ENCODE measurements at places on chromosomes 6 and 20. TPM values are rescaled to one million over a fixed set of nuclear protein-coding genes. Genes with fewer than 3 reads are reported as not detected.
A peak's percentile ranks its signal among the peaks of the same experiment; 100 is the strongest.

CLVS2 gene
- polyA plus RNA-seq: 0.05 TPM

- peak; percentile 67 for DNase-seq
These were observed 2.4 kb upstream of the ZMYND8 start for GRCh38 chr20:47358672-47359529.

- peak; percentile 74 for DNase-seq
These were observed 139.7 kb downstream of the SOBP start for GRCh38 chr6:107629548-107630129.

- DNase-seq: no peak
These were observed 34.1 kb upstream of the EZR start for GRCh38 chr6:158853072-158853879.

DNA sequence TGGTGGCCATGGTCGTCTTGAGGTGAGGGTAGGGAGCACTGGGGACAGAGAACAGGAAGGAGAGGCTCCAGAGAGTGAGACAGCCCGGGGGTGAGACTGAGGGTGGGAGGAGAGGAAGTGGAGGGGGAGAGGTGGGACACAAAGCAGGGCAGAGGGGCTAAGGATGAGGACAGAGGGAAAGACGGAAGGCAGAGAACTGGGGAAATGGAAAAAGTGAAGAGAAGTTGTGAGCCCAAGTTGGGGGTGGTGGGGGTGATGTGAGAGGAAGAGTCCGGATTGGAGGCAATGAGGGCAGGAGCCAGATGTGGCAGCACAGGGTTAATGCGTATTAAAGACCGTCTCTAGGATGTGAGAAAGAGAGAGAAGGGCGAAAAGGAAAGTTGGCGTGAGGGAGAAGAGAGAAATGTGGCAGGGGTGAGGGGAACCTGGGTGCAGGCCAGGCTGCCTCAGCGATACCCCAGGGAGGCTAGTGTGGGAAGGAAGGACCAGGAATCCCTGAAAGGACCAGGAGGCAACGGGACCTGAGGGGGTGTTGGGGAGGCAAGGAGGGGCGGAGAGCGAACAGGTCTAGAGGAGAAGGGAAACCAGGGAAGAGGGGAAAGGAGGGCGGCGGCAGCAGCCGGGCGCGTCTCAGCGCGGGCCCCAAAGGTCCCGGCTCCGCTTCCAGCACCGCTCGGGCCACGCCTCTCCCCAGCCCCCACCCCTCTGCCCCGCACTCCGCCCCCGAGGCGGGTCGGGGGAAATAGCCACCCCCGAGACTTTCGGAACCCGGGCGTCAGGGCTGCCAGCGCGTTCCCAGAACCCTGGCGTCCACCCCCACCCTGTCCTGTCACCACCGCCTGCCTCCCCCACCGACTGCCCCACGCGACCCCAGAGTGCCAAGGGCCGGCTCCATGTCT, at the start of gene PPP1R18:
Gene PPP1R18, minus strand, starts transcription at position 637 of the 899 bp plus-strand sequence. Its CDS starts 627 bp downstream, at position 10.
- peak; percentile 84 for DNase-seq

DNA sequence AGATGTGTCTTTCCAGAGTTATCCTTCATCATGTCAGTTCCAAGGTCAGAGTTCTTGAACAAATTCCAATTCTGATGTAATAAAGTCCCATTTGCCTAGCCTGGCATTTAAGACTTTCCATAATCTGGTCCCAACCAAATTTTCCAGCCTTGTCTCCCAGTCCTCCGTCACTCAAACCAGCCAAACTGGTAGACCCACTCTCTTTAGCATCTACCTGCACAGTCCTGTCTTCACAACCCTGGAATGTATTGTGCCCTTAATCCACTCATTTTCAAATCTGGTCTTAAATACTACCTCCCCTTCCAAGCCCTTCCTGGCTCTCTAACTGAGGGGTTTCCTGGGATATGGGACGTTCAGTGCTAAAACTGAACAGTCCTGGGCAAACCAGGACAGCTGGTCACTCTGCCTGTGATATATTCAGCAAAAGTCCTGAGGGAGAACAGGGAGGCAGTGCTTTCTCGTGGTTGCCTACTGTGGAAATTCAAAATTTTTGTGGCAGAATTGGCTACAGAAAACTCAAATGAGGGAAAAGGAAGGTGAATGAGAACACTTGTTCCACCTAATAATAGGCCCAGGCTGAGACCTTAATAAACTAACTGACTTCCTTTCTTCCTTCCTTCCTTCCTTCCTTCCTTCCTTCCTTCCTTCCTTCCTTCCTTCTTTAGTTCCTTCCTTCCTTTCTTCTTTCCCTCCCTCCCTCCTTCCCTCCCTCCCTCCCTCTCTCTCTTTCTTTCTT, 10.8 kb upstream of the AKAP7 start:
- no peak for DNase-seq
